ENCODE measurements at places on chromosomes 3 and 15.

DNA sequence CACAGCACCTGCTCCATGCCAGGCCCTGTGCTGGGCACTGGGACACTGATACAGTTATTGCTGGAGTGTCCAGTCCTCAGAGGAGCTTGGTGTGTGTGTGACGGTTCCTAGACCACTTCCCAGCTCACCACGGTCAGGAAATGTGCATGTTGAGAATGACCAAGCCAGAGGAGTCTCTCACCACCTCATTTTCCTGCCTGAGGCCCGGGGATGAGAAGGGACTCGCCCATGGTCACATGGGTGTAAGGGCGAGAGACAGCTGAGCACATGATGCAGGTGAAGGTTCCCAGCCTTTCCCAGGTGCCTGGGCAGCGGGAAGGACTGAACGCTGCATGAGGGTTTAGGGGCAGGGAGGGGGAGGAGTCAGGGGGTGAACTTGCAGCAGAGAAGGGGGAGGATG is 180.9 kb upstream of the TLE3 start:
- DNase-seq, result no peak

GRCh38 chr15:75325922-75326321 is 9.9 kb upstream of the COMMD4 start:
- DNase-seq, result no peak

DNA sequence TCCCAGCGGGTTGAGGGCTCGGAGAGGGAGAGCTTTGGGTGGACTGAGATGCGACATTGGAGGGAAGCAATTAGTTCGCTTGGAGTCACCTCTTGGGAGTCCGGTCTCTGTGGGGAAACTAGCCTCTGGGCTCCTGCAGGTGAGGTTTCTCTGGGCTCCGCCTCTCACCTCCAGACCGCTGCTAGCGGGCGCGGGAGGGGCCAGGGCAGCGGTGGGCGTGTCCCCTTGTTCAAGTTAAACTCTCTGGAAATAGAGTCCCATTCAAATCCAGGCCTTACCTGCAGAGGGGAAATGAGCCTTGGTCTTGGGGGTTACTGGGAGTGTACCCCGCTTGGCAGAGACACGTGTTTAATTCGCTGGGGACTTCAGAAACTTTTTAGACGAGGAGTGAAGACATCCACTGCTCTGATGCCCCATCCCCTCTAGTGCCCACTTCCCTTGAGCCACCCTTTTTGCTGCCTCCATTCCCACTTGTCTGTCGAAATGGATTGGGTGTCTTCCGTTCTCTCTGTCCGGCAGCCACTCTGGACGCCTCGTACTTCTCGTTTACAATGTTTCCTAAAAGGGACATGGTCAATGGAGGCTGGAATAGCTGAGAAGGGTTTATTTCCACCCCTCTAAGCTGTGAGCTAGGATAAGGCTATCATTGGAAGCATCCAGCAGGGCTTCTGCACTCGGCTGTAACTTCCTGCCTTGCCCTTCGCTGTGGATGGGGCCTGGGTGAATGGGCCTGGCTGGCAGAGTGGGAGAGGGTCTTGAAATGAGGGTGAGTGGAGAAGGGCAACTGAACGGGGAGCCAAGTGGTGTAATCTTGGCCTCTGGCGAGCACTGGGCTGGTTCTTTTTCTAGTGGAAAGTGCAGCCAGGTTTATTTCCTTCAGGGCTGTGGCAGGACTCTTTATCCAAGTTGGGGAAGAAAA is 1.1 kb downstream of the MITF start:
- DNase-seq, result no peak

- no peak for DNase-seq
These were observed 34.4 kb downstream of the SLCO3A1 start for GRCh38 chr15:91887921-91888373.

GRCh38 chr15:90211440-90212143 is 10.5 kb downstream of the SEMA4B start:
- no peak for DNase-seq

GRCh38 chr3:39779511-39780230 is 29.7 kb upstream of the MYRIP start:
- DNase-seq, result no peak

GRCh38 chr3:41330465-41330864 is 131.2 kb downstream of the CTNNB1 start:
- no peak for DNase-seq

GRCh38 chr15:31080591-31081014 is 20.9 kb downstream of the TRPM1 start:
- DNase-seq, result no peak

DNA sequence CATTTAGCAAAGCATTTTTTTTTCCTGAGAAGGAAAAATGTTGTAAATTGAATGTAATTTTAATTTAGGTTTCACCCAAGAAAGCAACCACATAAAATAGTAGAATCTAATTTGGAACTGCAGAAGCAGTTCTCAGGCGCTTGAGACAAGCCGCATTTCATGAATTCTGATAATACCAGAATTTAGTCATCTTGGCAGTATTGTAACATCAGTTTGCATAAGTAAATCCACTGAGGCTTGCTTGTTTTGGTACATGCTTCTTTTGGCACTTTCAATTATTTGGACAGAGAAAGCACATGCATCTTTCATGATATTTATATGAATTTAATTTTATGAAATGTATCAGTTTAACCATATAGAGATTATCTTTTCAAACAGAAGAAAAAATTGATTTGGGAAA is 389.7 kb upstream of the ROBO1 start:
- DNase-seq, result no peak

DNA sequence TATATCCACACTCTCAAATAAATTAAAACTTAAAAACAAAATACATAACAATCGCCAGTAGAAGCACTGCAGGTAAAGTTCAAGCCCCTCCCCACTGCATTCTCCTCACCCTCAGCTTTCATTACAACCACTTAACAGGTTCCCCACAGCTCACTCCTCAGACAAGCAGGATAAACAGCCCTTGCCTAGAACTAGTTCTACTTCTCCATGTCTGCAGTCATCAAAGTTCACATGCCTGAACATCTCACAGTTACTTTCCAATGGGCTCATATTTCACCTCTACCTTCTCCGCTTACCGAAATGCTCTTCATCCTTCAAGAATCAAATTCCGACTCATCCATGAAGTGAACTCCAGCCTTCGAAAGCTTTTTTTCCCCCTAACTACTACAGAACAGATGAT is 4.1 kb downstream of the YEATS2 start:
- DNase-seq, result no peak

- no peak for DNase-seq
These were observed 85.1 kb upstream of the MYRIP start for GRCh38 chr3:39724233-39724846.

- no peak for DNase-seq
These were observed 227.4 kb upstream of the THRB start for GRCh38 chr3:24722087-24722486.

DNA sequence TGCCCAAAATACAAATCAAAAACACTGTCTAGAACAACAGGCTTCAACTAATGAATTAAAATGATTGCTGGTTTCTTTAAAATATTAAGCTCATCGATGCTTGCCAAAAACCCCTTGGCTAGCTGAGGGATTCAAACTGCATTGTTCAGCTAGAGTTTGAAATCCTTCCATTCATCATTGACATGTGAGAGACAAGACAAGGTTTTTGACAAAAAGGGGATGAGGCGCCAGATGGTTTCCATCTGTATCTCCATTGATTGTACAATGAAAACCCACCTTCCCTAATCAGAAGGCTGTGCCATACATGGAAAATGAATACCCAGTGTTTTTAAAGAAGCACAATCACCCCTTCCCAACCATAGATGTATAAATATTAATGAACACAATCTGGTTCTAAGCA is 67.8 kb downstream of the THRB start:
- DNase-seq, result no peak

DNA sequence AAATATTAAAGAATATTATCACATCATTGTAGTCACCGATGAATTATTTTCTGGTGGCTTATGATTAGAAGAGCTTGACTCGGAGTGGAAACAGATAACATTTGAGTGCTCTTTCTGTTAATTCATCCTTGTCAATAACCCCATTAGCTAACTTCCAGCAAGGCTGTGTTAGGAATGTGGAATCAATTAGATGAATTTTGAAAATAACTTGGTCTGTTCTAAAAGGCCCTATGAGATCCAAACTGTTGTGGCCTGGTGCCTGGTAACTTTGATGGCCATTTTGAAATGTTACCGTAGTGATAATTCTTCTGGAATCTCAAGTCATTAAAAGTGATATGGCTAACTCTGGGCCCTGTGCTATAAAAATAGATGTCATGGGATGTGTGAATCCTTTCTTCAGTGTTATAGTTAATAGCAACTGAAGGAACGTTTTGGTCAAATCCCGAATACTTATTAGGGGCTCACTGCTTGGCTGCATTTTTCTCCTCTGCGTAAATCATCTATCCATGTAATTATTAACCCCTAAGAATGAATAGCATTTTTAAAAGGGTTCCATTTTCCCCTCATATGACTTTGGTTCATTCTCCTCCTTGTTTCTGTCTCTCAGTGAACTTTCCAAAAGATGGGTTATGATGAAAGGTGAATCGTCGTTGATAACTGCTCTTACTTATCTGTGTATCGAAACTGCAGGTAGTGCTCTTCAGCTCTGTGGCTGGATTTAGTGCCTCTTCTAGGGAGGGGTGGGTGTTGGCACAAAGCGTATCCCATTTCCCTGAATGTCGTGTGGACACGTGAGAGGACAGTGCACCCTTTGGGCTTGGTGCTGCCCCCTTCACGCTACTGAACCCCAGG is 82.7 kb downstream of the IGF1R start:
- DNase-seq, result no peak

DNA sequence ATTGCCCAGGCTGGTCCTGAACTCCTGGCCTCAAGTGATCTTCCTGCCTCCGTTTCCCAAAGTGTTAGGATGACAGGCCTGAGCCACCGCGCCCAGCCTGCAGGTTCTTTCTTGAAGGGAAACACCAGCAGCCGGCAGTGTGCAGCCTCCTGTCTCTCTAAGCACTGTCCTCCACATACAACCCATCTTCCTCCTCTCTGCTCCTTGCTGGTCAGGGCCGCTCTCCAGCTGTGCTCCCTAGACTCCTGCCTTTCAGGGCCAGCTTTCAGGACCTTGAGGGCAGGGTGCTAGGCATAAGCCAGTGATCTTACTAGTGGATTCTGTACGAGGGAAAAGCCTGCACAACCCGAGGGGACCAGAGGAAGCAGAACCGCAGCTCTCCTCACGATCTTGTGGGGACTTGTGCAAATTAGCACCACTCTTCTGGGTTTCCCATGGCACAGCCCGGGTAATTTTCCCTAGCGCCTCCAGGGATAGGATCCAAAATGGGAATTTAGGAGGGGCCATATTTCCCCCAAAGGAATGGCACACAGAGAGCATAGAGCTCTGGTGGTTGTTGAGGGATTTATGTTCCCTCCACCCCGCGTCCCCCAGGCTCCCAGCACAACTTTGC is 18.2 kb upstream of the CORO2B start:
- DNase-seq, result no peak

DNA sequence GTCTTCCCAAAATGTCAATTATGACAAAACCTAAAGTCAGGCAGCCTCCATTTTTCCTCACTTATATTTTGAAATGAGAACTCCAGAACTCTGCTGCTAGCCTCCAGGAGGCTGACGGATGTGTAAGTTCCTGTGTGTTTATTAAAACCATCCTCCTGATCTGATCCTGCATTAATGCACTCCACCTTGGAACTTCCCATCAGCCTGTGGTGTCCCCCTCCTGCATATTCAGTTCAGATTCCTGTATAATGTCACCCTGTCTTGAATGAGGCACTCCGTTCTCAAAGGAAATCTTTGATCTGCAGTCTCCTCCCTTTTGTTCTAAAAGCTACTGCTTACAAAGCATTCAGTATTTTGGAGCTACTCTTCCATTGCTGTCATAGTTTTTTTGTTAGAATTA is 318.2 kb upstream of the ONECUT1 start:
- DNase-seq, result no peak
